ENCODE measurements at places on chromosomes 4 and X.

GRCh38 chr4:124483048-124483906 lies 229.3 kb downstream of the ANKRD50 start:
- DNase-seq: no peak

GRCh38 chrX:12949205-12949926 lies 25.5 kb upstream of the TMSB4X start:
- DNase-seq: no peak

DNA sequence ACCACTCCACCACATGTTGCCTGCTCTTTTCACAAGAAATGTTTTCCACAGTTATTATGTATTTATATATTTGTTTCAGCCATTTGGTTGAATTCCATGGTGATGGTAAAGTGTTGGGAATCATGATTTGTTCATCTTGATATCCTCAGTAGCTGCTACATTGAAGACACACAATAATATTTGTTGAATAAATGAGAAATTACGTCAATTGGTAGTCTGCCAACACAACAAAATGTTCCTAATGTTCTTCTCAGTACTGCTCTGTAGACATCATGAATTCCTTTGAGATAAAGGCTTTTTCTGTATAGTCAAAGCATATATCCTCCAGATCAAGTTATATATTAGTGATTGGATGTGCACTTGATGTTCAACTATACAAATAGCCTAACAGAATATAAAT lies 29.5 kb downstream of the CXXC4 start:
- no peak for DNase-seq

GRCh38 chrX:103175944-103176753 lies 38.8 kb upstream of the BEX4 start:
- peak; percentile 45 for DNase-seq

DNA sequence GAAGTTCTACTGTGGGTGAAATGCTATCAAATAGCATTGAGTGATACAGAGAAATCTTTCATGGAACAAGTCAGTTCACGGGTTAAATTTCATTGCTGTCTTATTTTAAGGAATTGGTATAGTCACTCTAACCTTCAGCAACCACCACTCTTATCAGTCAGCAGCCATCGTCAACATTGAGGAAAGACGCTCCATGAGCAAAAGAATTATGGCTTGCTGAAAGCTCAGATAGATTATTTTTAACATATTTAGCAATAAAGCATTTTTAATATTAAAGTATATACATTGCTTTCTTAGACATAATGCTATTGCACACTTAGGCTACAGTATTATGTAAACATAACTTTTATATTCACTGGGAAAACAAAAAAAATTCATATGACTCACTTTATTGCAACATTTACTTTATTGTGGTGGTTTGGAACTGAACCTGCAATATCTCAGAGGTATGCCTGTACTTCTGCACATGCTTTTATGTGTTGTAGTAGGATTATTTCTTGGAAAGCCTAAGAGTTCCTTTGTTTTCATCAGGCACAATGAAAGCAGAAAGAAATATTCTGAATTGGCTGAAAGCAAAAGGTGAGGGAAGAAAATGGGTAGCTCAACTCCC lies 586.7 kb downstream of the GBA3 start:
- DNase-seq: no peak

GRCh38 chrX:18490806-18491555 lies 65.6 kb downstream of the CDKL5 start:
- no peak for DNase-seq

GRCh38 chr4:76622717-76623116 lies 187.7 kb downstream of the SHROOM3 start:
- no peak for DNase-seq

GRCh38 chrX:131831185-131831520 lies 191.9 kb upstream of the STK26 start:
- no peak for DNase-seq

DNA sequence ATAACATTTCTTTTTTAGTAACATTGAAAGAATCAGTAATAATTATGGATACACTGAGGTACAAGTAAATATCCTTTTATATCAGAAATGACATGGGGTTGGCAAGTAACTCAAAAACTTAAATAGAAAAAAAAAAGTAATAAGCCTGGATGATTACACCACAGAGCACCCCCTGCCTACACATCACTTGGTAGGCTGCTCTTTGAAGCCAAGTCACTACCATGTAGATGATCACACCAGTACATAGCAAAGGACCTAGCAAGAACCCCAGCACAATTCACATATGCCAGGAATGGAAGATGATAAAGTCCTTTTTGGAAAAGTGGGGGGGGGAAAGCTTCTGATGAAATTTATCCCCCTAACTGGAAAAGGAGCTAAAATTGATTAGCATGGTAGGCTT lies 56.9 kb downstream of the METTL14 start:
- DNase-seq: no peak

DNA sequence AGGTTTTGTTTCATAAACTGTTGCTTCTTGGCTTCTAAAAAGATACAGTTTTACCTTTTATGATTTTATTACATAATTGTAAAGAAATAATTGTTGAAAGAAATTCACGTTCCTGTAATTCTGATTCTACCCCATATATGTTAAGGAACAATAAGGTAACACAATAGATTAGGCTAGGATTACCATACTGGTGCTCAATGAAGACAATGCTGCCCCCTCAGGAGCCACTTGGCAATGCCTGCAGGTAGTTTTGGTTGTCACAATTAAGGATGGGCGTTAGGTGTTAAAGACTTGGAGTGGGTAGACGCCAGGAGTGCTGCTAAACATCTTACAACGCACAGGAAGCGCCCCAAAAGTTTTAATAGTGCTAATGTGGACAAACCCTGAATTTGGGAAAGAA lies 133.2 kb downstream of the NLGN4X start:
- DNase-seq: no peak

GRCh38 chr4:155799116-155799793 lies 40.4 kb downstream of the GUCY1B1 start:
- DNase-seq: no peak

GRCh38 chr4:142128529-142128928 lies 492.1 kb downstream of the IL15 start:
- no peak for DNase-seq

- no peak for DNase-seq
Observed at GRCh38 chr4:61921920-61922319, 721.8 kb downstream of the ADGRL3 start.

DNA sequence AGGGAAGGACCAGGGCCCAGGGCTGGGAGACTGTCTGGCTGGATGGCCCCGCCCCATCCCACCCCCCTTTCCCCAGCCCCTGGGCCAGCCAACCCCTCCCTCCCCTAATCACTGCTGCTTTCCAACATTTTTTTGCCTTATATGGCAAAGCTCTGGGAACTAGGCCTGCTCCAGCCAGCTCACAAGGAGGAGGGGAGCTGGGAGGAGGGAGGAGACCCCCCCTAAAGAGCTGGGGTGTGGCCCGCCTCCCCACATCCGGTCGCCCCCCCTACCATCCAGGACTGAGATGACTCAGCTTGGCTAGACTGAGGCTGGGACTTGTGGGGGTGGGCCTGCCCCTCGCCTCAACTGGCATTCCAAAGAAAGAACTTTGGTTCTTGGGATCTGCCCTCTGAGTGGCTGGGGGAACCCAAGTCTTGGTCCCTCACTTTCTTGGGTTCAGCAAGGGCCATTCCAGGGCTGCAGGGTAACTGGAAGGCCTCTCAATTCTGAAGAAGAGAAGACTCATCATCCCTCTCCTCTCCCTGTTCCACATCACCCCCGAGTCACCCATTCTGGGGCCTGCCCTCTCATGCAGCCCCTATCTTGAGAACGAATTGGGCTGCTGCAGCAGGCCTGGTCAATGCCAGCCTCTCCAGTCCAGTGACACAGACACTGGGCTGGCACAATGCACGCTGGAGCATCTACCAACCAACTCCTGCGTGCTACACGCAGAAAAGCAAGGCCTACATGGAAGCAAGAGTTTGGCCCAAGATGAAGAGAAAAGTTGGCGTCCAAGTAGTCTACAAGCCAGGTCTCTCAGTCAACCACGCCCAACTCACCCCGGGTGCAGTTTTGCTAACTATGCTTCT lies 4.8 kb downstream of the FLNA start:
- peak; percentile 83 for DNase-seq

DNA sequence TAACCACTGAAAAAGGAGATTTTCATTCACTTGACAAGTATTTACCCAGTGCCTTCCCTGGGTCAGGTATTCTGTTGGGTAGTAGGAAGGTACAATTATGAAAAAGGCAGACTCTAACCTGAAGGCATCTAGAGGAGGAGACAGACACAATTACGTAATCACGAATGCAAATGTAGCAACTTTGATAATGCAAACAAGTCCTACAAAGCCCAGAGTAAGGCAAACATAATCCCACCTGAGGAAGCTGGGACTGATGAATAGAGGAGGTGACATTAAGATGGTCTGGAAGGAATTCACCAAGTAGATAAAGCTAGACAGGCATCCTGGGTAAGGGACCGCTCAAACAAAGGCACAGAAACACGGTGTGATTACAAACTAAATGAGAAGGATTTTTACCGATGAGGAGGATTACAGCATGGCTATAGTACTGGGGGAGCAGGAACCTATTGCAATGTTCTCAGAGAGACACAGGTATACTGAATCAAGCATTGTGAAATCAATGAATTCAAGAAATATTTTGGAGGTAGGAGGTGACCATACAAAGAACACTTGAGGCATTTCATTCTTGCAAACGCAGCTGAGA lies 37.1 kb downstream of the TMEM150C start:
- no peak for DNase-seq

- DNase-seq: no peak
Observed at GRCh38 chr4:142933207-142933606, 87.1 kb upstream of the INPP4B start.

DNA sequence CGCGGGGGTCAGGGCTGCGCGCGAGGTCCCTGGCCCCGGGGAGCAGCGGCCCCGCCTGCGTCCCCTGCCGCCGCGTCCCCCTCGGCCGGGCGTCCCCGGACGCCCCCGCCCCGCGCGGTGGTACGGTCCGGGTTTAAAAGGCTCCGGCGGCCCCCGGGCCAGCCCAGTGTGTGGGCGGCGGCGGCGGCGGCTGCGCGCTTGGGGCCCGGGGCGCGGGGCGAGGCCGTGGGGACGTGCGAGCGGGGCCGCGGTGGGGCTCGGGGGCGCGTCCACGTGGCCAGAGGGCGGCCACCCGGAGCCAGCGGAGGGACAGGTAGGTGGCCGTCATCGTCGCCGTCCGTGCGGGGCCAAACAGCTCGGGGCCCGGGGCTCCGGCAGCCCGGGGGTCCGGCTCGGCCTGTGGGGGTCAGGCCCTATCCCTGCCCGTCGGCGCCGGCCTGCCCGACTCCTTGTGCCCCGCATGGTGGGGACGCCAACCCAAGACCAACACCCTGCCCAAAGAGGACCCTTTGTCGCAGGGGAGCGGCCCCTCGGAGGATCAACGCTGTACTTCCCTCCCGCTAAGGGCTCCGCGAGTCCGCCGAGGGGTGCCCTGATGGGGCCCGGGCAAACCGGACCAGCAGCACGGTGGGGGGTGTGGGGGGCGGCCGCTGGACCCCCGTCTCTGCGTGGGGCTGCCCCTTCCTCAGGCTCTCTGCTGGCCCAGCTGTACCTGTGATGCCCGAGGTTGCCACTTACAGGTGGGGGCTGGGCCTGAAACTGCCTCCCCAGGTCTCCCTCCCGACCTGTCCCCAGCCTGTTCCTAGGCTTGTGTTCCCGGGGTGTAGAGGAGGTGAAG lies at the start of gene PLXNA3:
PLXNA3 (plus strand) TSS at position 166 of the 838 bp plus-strand sequence. CDS start 1,903 bp downstream, outside the sequence.
- DNase-seq: peak; percentile 73

GRCh38 chrX:24395775-24396174 lies 35.3 kb downstream of the SUPT20HL1 start:
- DNase-seq: peak; percentile 62

GRCh38 chr4:86398187-86398586 lies 38.3 kb upstream of the MAPK10 start:
- DNase-seq: no peak

- no peak for DNase-seq
Observed at GRCh38 chr4:128322311-128322710, 34.7 kb upstream of the PGRMC2 start.

- DNase-seq: peak; percentile 20
Observed at GRCh38 chr4:39118034-39118658, 56.1 kb downstream of the KLHL5 start.

- DNase-seq: no peak
Observed at GRCh38 chr4:69057620-69058409, 38.5 kb upstream of the UGT2B7 start.

DNA sequence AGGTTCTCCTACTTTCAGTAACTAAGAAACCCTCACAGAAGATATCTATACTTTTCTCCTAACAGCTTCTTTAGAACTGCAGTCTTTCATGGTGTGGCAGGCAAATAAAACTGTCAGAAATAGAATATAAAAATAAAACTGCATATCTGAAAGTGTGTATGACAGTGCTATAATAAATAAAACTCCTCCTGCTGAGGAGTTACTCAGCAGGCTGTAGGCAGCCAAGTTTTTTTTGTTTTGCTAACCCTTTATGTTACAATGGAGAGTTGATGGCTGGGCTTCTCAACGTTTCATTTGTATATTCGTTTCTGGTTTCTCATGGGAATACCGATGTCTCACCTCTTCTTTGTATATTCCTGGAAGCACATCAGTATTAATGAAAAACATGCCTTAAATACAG lies 18.2 kb upstream of the UGT2B10 start:
- no peak for DNase-seq

GRCh38 chr4:165628572-165628971 lies 244.5 kb upstream of the TLL1 start:
- no peak for DNase-seq

- no peak for DNase-seq
Observed at GRCh38 chr4:153223930-153224329, 19.7 kb downstream of the TRIM2 start.

GRCh38 chr4:77225022-77225421 lies 68.0 kb downstream of the CCNG2 start:
- no peak for DNase-seq

DNA sequence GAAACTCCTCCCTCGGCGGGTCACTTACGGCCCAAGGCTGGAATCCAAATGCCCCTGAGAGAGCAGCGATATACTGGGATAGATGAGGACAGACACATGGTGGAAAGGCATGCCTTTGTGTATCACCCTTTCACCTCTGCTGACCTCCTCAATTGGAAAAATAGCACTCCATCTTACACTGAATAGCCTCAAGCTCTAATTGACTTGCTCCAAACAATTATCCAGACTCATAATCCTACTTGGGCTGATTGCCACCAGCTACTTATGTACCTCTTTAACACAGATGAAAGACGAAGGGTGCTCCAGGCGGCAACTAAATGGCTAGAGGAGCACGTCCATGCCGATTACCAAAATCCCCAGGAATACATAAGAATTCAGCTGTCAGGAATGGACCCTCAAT lies 1142.2 kb downstream of the ARAP2 start:
- no peak for DNase-seq

GRCh38 chrX:17826609-17827496 lies 34.2 kb downstream of the RAI2 start:
- DNase-seq: no peak

GRCh38 chr4:167715176-167715575 lies 377.2 kb upstream of the ANXA10 start:
- no peak for DNase-seq

DNA sequence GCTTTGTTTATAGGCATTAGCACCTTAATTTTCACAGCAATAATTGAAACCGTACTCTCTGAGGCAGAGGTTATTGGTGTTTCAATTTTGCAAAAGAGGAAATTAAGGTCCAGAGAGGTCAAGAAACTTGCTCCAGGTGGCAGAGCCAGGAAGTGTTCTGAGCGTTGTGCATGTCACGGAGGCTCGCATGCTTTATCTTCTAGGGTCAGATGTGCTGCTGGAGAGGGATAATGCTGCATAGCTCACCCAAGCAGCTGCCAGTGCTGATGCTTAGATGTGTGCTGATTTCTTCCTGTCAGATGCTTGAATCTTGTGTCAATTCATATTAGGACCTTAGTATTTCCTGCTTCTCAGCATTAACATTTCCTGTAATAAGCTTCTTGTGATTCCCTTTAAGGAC lies 13.0 kb upstream of the FGF5 start:
- no peak for DNase-seq
